ENCODE measurements at places on chromosomes 4 and X. TPM values are rescaled to one million over a fixed set of nuclear protein-coding genes. Genes with fewer than 3 reads are reported as not detected.
A peak's percentile ranks its signal among the peaks of the same experiment; 100 is the strongest.

The PASD1 gene
- not detected for total RNA-seq

The AFF2 gene
- 4.1 TPM for total RNA-seq

DNA sequence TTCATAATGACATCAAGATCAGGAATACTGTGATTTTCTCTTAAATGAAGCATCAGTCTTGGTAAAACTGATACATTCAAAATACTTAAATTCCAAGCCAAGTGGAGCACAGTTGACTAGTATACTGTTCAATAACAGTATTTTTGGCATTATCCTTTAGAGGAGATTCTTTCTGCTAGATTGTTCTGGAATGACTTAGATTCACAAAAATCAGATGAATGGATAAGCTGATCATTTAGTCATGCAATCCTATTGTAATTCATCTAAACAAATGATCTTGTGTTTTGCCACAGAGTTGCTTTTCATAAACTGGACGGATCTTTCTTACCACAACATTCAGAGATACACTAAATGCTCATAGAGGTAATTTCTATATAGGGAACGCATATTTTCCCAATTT lies 232.0 kb downstream of the CXXC4 start:
- no peaks in the 10 kb centered on the region for H3K27me3 ChIP-seq
- no peak overlapping the region for H3K4me3 ChIP-seq
- no peaks in the 10 kb centered on the region for H3K4me1 ChIP-seq
- H3K36me3 ChIP-seq: no peaks in the 10 kb centered on the region

DNA sequence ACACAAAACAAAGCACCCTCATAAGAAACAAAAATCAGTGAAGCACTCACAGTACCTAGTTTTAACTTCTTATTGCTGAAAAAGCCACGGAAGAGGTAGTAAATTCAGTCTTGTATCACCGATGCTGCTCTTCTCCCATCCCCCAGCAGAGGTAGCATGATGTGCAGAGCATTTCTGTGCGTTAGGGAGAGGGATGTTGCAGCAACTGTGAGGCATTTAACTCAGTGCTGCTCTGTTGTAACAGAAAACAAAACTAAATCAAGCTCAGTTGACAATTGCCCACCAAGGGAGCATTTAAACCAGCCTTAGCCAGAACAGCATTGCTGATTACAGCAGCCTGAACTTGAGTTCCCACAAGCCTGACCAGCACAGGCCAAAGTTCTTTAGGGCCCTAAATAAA lies 1279.7 kb upstream of the ADGRL3 start:
- no peaks in the 10 kb centered on the region for H3K4me1 ChIP-seq
- H3K4me3 ChIP-seq: no peak overlapping the region
- no peak overlapping the region for H3K27ac ChIP-seq
- H3K36me3 ChIP-seq: no peaks in the 10 kb centered on the region
- H3K27me3 ChIP-seq: no peaks in the 10 kb centered on the region
- no peak for DNase-seq

- peak within 1 kb of the TSS; percentile 64 for H3K27ac ChIP-seq
- H3K4me1 ChIP-seq: peaks cover 3% of the 10 kb centered on the region
- DNase-seq: peak; percentile 45
- H3K36me3 ChIP-seq: no peaks in the 10 kb centered on the region
- H3K27me3 ChIP-seq: no peaks in the 10 kb centered on the region
- peak within 1 kb of the TSS; percentile 83 for H3K4me3 ChIP-seq
Observed at GRCh38 chrX:112840382-112841113, at the start of gene AMOT. Gene AMOT (minus strand): TSS chrX:112840831. CDS start chrX:112823126, 17,705 bp downstream.

GRCh38 chr4:17030543-17030942 lies 132.1 kb upstream of the LDB2 start:
- peaks cover 3% of the 10 kb centered on the region for H3K27me3 ChIP-seq
- no peak overlapping the region for H3K4me3 ChIP-seq
- no peaks in the 10 kb centered on the region for H3K4me1 ChIP-seq
- H3K27ac ChIP-seq: no peak overlapping the region
- DNase-seq: no peak

GRCh38 chrX:64570204-64570603 lies 175.0 kb upstream of the MTMR8 start:
- no peaks in the 10 kb centered on the region for H3K36me3 ChIP-seq
- no peak overlapping the region for H3K27ac ChIP-seq
- H3K4me1 ChIP-seq: no peaks in the 10 kb centered on the region
- no peak overlapping the region for H3K4me3 ChIP-seq
- no peaks in the 10 kb centered on the region for H3K27me3 ChIP-seq

DNA sequence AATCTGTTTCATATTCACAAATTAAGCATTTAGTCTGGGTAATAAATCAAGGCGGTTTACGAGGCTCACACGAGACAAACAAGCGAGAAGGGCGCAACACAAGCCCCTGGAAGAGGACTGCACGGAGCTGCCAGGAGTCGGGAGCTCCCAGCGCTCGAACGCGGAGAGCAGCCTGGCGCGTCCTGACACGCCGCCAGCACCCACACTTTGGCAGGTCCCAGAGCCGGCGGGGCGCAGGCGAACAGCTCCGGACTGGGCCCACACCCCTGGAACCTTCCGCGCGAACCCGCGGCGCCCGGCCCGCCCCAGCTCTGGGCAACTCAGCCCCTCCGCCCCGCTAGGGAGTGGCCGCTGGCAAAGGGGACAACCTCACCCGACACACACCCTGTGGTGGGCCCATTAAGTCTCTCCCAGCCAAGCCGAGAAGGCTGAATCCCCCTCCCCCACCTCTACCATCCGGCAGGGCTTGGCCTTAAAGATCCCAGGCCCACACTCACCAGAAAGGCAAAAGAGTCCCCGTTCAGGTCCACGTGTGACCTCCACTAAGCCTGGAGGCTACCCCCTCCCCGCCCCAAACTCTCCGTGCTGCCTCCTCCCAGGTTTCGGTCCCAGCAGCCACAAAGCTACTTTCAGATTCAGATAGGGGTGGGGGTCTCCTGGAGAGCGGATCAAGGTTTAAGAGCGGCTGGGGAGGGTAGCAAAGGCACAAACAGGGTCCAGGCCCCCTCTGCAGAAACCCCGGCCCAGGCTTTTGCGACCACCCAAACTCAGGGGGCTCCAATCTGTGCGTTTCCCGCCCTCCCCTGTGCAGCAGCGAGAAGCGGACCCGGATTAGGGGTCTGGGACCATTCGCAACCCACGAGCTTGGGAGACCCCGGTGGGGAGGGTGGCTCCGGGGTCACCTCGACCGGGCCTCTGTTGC lies 47.5 kb upstream of the BCOR start:
- H3K4me1 ChIP-seq: no peaks in the 10 kb centered on the region
- no peak for DNase-seq

- no peak for DNase-seq
- H3K4me3 ChIP-seq: no peak overlapping the region
- no peaks in the 10 kb centered on the region for H3K27me3 ChIP-seq
- no peaks in the 10 kb centered on the region for H3K36me3 ChIP-seq
Observed at GRCh38 chr4:11866391-11866790, 437.7 kb upstream of the HS3ST1 start.

The GPR119 gene
- total RNA-seq: not detected

DNA sequence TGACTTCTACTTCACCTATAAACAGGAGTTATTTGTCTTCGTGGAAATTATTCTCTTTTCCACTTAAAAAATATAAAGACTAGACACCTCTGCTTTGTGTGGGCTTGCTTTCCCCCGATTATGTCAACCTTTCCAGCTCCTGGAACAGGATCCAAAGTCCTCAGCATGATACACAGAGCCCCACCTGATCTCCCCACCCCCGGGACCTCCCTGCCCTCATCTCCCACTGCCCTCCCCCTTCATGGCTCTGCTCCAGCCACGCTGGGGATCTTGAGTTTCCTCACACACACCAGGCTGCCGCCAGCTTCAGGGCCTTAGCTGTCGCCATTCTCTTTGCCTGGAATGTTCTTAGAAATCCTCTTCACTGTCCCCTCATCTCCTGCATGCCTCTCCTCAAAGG lies 55.3 kb downstream of the MBNL3 start:
- no peaks in the 10 kb centered on the region for H3K36me3 ChIP-seq
- H3K27ac ChIP-seq: no peak overlapping the region
- no peaks in the 10 kb centered on the region for H3K27me3 ChIP-seq
- DNase-seq: no peak

The COL25A1 gene
- not detected for total RNA-seq

- no peak for DNase-seq
- H3K4me1 ChIP-seq: no peaks in the 10 kb centered on the region
- no peak overlapping the region for H3K4me3 ChIP-seq
- no peaks in the 10 kb centered on the region for H3K27me3 ChIP-seq
- H3K27ac ChIP-seq: no peak overlapping the region
Observed at GRCh38 chr4:91330555-91331137, 973.1 kb upstream of the GRID2 start.
